Muscle of arm (tissue), 14 donors: ENCODE measurements at places on chromosomes 4 and X. TPM values are rescaled to one million over a fixed set of nuclear protein-coding genes. Genes with fewer than 3 reads are reported as not detected.

Gene SHISA3
- polyA plus RNA-seq: 18.2 TPM

Gene SAGE1
- not detected for polyA plus RNA-seq

Gene OCIAD1
- polyA plus RNA-seq: 210 TPM

- DNase-seq: no peak
Observed at GRCh38 chr4:112225157-112225556, 6.4 kb upstream of the AP1AR start.

- no peak for DNase-seq
Observed at GRCh38 chrX:66547847-66548369, 91.0 kb downstream of the EDA2R start.

DNA sequence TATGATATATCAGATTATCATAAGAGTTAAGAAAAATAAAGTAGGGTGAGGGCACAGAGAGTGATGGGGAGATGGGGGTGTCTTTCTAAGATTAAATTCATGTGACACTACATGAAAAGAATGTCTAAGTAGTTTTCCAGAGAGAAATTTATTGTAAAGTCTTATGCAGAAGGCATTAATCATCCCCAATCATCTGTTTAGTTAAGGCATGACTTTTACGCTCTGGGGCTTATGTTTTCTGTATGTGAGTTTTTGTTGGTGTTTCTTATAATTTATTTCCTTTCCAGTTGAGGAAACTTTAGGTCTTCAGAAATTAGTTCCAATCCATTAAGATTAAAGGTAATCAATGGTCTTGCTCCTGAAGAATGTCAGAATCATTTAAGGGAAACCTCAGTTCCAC lies 383.0 kb upstream of the GALNT7 start:
- no peak for DNase-seq

- peak; percentile 82 for DNase-seq
Observed at GRCh38 chr4:55321707-55322264, 24.3 kb upstream of the SRD5A3 start.

- peak; percentile 33 for DNase-seq
Observed at GRCh38 chr4:164779811-164780216, 25.9 kb downstream of the SMIM31 start.

DNA sequence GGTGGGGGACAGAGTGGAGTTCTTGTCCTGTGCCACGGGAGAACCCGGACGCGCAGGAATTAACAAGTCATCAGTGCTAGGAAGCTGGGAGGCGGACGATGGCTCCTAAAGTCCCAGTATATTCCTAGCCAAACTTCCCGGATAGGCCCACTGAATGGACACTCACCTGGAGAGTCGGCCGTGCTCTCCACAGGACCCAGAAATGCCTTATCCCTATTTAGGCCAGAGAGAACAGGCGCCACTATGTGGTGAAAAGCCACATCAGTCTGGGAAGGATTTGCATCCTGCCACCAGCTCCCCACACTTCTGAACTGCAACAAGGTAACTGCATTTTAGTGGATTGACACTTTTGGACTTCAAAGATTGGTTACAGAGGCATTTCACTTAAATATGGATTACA lies 1.1 kb downstream of the CFAP299 start:
- DNase-seq: peak; percentile 3

DNA sequence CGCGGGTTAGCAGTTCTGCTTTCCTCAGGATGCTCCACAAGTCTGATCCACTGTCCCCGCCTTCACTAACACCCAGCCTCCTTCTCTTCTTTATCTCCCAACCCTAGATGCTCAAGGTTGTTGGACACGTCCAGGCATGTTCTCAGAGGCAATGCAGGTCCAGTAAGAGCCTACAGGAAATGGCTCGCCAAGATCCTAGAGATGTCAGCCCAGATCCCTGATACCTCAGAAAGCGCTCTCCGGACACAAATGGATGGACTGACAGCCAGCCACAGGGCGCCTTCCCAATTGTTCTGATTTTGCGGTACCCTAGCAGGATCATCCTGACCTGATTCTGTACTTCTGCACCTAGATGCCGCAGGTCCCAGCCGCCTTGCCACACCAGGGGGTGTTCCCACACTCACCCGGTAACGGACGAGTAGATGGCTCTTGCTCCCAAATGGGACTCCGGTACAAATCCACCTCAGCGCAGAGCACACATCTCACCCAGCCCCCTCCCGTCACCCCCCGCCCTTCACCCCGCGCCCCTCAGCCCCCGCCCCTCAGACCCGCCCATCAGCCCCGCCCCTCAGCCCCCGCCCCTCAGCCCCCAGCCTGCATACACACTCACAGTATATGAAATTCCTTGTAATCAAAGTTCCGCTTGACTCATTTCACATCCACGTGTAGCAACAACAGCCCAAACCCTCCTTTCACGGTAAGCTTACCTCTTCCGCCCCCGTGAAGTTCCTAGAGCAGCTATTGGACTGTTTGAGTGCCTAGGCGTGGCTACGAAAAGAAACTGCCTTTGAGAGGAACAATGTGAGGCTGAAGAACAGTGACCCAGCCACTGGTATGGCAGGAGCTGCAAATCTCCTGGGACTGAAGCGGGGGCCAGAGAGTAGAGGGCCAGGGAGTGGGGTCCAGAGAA lies at the start of gene EDA2R:
TSS of gene EDA2R (minus strand) at position 488 of the 910 bp plus-strand sequence. CDS start 23,058 bp downstream, outside the sequence.
- no peak for DNase-seq

- no peak for DNase-seq
Observed at GRCh38 chrX:150217609-150218008, 145.5 kb upstream of the MAMLD1 start.

- DNase-seq: no peak
Observed at GRCh38 chr4:26822546-26822945, 38.1 kb upstream of the STIM2 start.

DNA sequence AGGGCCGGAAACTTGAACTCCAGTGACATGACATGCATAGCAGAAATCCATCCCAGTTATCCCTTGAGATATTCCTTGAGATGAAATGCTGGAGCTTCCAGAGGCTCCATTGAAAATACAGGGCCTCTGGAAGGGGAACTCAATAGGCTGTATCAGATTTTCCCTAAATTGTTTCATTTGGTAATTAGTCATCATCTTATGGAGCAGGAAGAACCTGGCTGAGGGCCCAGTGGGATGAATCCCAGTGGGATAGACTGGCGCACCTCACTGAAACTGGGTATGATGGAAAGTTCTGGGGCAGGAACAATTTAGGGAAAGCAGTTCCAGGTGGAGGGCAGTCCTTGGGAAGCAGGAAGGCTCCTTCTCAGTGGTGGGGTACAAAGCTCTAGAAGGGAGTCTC lies 307.8 kb upstream of the DIPK2B start:
- DNase-seq: no peak

DNA sequence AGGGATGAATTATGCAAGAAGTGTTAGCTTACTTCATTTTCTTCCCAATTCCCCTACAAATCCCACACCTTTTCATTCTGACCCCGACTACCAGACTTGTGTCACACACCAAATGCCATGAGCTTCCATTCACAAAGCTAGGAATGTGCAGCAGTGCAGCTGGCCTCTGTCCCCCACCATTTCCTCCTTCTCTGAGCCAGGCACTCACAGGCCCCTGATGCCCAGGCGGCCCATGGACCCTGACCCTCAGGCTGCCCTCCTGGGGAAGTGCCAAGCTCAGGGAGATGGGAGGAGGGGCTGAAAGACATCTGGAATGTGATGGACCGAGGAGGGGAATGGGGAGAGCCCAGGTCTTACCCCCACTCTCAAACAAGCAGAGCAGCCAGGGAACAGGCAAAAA lies 67.0 kb upstream of the BCOR start:
- DNase-seq: no peak
